ENCODE measurements at places on chromosomes 5 and 9. TPM values are rescaled to one million over a fixed set of nuclear protein-coding genes. Genes with fewer than 3 reads are reported as not detected.

The SLC36A3 gene
- total RNA-seq, result not detected

The RAD50 gene
- total RNA-seq, result 30.4 TPM

The SLC25A2 gene
- total RNA-seq, result 0.23 TPM

The SPARC gene
- total RNA-seq, result 157 TPM

Measured in diencephalon (tissue), 1 donor.